ENCODE measurements at places on chromosomes 6 and 20. TPM values are rescaled to one million over a fixed set of nuclear protein-coding genes. Genes with fewer than 3 reads are reported as not detected.

GRCh38 chr6:108285381-108285780 is 9.5 kb upstream of the AFG1L start:
- no peak for DNase-seq

DNA sequence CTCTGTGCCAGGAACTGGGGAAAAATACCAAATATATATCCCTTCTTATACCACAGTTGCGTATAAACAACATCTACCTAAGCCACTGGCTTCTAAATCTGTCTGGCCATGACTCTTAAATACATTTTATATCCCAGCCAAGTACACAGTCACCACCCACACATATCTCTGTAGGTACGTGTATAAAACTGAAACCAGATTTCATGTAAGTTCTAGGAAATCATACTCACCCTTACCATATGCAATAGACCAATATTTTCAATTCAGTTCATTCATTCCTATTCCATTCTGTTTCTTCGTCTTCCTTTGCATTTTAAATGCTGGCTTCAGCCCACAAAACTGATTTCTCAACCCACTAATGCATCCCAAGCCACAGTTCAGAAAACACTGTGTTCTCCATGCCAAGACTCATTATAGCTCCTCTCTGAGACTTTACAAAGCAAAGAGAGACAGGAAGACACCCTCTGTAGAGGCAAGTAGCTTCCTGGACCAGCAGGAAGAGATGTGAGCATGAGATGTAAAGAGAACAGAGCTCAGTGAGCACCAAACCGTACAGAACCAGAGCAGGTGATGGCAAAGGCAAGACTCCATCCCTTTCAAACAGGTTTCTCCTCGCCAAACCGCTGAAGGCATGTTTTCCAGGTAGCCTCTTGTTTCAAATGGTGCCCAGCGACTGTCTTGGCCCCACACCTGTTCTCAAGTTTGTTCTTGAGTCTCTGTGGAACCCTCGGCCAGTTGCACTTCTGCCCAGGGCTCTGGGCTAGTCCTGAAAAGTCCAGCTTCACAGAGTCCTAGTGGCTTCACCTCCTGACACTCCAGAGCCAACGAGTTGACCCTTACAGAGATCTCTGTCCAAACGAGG is 18.7 kb downstream of the FAM50B start:
- peak; percentile 64 for DNase-seq

The TMEM74B gene
- total RNA-seq: not detected

The MMP24 gene
- 0.36 TPM for total RNA-seq

DNA sequence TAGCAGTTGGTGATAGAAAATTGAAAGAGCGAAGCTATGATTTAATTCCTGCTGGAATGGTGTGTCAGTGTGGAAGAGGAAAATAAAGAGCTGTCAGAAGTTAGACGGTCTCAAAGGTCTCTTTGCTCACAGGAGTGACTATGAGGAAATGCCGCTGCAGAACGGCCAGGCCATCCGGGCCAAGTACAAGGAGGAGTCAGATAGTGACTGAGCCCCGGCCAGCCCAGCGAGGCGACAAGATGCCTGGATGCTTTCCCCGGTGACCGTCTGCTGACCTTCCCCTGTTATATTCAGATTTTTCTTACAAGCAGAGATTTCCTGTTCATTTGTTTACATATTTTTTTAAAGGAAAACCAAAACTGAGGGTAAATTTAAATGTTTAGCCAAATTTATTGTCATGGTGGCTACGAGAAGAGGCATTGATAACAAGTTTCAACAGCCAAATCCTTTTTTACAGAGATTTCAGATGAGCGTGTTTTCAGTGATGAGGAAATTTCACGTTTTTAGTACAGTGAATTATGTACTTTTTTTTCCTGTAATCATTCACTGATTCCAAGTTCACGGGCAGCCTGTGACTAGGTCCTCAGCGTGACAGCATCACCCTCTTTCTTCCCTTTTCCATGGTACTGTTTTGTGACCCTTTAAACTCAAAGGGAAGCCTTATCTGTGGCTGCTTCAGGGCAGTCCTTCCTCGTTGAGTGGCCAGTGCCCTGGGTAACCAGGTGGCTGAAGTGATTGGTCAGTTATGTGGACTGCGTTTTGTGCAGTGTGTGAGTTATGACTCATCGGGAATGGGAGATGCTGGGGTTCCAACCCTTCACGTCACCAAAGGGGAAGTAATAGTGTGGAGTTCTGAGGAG is 12.6 kb downstream of the DYNLT1 start:
- peak; percentile 97 for DNase-seq

The IP6K3 gene
- 0.18 TPM for total RNA-seq

- no peak for DNase-seq
Observed at GRCh38 chr20:15890407-15890982, 682.8 kb downstream of the KIF16B start.

DNA sequence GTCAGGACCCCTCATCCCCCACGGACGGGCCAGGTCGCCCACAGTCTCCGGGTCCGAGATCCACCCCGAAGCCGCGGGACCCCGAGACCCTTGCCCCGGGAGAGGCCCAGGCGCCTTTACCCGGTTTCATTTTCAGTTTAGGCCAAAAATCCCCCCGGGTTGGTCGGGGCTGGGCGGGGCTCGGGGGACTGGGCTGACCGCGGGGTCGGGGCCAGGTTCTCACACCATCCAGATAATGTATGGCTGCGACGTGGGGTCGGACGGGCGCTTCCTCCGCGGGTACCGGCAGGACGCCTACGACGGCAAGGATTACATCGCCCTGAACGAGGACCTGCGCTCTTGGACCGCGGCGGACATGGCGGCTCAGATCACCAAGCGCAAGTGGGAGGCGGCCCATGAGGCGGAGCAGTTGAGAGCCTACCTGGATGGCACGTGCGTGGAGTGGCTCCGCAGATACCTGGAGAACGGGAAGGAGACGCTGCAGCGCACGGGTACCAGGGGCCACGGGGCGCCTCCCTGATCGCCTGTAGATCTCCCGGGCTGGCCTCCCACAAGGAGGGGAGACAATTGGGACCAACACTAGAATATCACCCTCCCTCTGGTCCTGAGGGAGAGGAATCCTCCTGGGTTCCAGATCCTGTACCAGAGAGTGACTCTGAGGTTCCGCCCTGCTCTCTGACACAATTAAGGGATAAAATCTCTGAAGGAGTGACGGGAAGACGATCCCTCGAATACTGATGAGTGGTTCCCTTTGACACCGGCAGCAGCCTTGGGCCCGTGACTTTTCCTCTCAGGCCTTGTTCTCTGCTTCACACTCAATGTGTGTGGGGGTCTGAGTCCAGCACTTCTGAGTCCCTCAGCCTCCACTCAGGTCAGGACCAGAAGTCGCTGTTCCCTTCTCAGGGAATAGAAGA is 978 bp downstream of the HLA-A start:
- DNase-seq: no peak

GRCh38 chr6:52233975-52234823 is 10.1 kb downstream of the IL17F start:
- peak; percentile 63 for DNase-seq

- DNase-seq: no peak
Observed at GRCh38 chr6:159098636-159099106, 53.9 kb upstream of the TAGAP start.

- no peak for DNase-seq
Observed at GRCh38 chr6:91305755-91306154, 718.9 kb upstream of the MAP3K7 start.

GRCh38 chr6:161833099-161833860 is 559.4 kb upstream of the AGPAT4 start:
- DNase-seq: no peak

GRCh38 chr6:52208612-52209011 is 22.4 kb downstream of the IL17A start:
- no peak for DNase-seq

The GCNT2 gene
- total RNA-seq: 0.90 TPM

The SNX5 gene
- 85.0 TPM for total RNA-seq

The ENPP5 gene
- total RNA-seq: under 0.01 TPM

GRCh38 chr6:55142610-55143009 is 31.7 kb upstream of the HCRTR2 start:
- no peak for DNase-seq

DNA sequence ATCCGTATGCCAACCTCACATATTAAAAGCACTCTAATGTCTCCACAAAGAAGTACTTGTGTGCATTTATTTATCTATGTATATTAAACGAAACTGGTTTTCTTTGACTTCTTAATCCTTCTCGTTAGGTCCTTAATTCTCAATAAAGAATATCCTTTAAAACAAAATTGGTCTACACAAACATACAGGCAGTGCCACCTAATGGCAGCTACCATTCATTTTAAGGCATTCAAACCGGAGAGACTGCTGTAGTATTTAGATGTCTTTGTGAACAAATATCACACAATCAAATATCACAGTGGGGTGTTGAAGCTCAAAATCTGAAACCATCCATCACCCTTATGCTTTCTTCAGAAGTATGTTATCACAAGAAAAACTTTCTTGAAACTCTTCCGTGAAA is 96.6 kb upstream of the IRAK1BP1 start:
- DNase-seq: no peak

DNA sequence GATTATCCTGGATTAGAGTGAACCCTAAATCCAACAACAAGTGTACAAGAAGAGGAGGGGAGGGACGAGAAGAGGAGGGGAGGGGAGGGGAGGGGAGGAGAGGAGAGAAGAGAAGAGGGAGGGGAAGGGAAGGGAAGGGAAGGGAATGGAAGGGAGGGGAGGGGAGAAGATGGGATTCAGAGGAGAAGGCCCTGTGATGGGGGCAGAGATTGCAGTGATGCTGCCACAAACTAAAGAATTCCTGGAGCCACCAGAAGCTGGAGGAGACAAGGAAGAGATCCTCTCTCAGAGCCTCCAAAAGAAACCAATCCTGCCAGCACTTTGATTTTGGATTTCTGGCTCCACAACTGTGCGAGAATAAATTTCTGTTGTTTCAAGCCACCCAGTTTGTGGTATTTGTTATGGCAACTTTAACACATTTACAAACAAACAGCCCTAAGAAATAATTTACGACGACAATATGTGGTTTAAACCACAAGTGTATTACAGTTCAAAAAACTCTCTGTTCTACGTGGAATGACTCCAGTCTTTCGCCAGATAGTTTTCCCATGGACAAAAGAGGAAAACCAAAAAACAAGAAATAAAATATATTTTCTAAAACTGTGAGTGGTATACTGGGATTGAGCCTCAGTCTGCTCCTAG is 235.4 kb downstream of the HDGFL1 start:
- no peak for DNase-seq

DNA sequence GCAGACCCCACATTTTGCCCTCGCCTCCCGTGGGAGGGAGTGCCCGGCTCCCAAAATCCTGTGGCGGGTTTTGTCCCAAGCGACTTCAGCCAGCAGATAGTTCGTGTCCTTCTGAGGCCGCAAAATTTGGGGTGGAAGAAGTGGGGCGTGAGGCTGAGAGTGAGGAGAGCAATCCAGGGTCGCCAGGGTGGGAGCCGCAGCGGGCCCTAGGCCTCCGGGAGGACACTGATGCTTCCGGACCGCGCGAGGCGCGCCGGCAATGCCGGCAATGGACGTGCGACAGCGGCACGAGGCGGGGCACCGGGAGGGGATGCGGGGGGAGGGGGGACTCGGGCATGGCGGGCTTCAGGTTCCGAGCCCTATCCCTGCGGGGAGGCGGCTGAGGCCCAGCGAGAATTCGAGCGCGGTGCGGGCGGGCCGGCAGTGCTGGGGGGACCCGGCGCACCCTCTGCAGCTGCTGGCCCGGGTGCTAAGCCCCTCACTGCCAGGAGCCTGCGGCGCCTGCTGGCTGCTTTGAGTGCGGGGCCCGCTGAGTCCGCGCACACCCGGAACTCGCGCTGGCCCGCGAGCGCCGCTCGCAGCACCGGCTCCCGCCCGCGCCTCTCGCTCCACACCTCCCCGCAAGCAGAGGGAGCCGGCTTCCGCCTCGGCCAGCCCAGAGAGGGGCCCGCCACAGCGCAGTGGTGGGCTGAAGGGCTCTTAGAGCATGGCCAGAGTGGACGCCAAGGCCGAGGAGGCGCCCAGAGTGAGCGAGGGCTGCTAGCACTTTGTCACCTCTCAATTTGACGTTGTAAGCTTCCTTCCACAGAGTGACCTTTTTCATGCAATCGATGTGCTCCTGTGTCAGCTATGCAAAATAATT is 143.8 kb downstream of the LPA start:
- peak; percentile 34 for DNase-seq

- no peak for DNase-seq
Observed at GRCh38 chr6:25034431-25034921, 98.7 kb upstream of the RIPOR2 start.

DNA sequence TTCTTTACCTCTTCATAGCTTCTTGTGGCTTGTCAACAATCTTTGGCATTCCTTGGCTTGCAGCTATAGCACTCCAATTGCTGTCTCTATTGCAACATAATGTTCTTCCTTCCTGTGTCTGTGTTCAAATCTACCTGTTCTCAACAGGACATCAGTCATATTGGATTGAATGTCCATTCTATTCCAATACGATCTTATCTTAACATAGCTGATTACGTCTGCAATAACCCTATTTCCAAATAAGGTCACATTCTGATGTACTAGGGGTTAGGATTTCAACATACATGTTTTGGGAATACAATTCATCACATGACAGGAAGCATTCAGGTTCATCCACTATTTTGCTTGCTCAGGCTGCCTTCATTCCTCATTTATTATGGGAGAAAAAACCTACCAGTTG is 684.4 kb upstream of the CITED2 start:
- DNase-seq: no peak

DNA sequence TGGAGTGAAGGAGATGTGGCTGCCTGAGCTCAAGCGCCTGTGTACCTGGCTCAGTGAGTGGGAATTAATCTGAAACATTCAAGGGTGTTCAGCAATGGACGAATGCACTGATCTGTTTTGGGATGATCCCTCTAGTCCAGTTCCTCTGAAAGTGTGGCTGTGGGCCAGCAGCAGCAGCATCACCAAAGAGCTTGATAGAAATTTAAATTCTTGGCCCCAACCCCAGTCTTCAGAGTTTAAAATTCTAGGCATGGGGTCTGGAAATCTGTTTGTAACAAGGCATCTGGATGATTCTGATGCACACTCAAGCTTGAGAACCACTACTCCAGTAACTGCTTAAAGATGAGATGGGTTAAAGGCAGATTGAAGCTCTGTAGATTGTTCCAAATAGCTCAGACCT is 59.2 kb downstream of the STMND1 start:
- DNase-seq: no peak

- no peak for DNase-seq
Observed at GRCh38 chr6:130183271-130184222, 39.2 kb downstream of the SAMD3 start.

The ENPP3 gene
- total RNA-seq: not detected

GRCh38 chr6:27130668-27131428 is 116.7 kb upstream of the PRSS16 start:
- DNase-seq: no peak
